Stimulated activated CD4-positive, alpha-beta T cell treated with anti-CD3 and anti-CD28 coated beads, TNF-alpha, amount 100 ng/mL, for 24 hours (primary cell): ENCODE measurements at places on chromosomes 7 and 10.
A peak's percentile ranks its signal among the peaks of the same experiment; 100 is the strongest.

- DNase-seq, result no peak
These were observed 23.9 kb upstream of the CDK13 start for GRCh38 chr7:39926111-39926510.

- no peak for DNase-seq
These were observed 34.2 kb downstream of the CYP17A1 start for GRCh38 chr10:102802920-102803534.

GRCh38 chr10:92219559-92219958, 71.3 kb downstream of the CPEB3 start:
- no peak for DNase-seq

DNA sequence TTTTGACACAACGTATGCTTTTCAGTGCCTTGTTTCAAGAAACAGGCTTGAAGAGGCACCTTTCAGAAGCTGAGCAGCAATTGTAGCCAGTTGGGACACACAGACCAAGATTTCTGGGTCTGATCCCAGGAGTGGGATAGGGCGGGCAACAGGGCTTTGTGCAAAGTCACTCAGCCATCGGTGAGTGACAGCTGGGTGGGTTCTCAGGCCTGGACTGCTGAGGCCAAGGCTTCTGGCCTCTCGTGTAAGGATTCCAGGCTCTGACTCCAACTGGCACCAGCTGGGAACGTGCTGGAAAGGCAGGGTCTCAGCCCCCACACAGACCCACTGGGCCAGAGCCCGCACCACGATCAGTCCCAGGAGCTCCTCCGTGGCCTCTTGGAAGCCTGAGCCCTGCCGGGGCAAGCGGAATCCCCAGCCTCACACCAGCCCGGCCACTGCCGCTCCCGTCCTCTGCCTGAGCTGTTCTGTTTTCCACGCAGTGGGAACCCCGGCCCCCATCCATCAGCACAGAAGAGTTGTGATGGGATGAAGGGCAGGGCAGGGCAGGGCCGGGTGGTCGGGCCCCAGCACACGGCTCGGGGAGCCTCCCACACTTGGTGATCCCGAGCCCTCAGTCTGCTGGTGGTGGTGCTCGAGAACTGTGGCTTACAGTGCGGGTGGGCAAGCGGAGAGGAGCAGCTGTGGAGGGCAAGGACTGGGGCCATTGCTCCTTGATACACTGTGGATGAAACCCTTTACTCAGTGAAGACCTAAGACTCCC, 46.8 kb downstream of the VIPR2 start:
- no peak for DNase-seq

DNA sequence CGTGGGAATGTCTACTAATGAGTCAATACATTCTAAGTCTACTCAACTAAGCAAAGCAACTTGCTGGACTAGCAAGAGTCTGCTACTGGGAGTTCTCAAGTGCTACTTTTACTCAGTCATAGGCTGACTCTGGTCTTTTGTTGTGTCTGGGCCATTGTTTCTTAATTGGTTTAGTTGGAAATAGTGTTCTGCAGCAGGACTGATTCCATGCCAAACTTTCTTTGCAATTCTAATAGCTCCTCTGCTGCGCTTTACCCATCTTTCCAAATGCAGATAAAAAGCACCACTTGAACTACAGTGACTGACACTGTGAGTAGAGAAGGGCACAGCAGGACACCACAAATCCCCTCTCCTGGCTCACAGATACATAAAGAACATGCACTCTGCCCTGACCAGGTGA, 125.7 kb downstream of the CD36 start:
- DNase-seq, result no peak

GRCh38 chr10:17460756-17461155, 6.4 kb upstream of the ST8SIA6 start:
- no peak for DNase-seq

GRCh38 chr7:123367484-123368122, 166.8 kb downstream of the IQUB start:
- no peak for DNase-seq

- DNase-seq, result no peak
These were observed 28.4 kb upstream of the RET start for GRCh38 chr10:43048301-43049051.

DNA sequence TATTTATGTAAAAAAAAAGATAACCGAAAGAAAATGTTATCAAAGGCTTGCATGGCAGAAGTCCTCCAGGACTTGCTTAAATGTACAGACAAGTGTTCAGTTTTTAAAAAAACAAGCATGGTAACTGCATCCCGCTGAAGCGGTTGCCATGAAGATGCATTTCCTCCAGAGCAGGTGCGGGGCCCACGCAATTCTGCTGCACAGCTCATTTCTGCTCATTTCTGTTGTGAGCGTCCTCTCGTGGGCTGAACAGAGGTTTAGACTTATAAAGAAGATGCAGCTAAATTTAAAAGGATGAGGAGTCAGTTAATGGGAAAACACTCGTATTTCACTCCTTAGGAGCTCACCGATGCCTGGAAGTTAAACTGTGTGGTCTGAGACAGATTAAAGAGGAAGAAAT, 247.6 kb downstream of the DNAJB6 start:
- DNase-seq, result no peak

DNA sequence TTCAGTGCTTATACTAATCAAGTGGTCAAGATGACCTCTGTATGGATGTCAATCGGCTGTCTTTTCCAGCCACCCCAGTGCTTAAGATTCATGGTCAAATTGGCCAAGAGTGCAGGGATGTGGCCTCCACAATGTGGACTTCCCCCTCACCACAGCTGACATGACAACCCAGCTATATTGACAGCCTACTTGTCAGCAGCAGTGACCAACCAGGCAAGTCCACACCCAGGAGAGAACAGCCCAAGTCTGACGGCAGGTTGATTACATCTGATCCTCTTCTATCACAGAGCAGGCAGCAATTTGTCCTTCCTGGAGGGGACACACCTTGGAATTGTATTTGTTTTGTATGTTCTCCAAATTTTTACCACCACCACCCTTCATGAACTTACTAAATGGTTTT, 8.2 kb upstream of the ERVW-1 start:
- no peak for DNase-seq

DNA sequence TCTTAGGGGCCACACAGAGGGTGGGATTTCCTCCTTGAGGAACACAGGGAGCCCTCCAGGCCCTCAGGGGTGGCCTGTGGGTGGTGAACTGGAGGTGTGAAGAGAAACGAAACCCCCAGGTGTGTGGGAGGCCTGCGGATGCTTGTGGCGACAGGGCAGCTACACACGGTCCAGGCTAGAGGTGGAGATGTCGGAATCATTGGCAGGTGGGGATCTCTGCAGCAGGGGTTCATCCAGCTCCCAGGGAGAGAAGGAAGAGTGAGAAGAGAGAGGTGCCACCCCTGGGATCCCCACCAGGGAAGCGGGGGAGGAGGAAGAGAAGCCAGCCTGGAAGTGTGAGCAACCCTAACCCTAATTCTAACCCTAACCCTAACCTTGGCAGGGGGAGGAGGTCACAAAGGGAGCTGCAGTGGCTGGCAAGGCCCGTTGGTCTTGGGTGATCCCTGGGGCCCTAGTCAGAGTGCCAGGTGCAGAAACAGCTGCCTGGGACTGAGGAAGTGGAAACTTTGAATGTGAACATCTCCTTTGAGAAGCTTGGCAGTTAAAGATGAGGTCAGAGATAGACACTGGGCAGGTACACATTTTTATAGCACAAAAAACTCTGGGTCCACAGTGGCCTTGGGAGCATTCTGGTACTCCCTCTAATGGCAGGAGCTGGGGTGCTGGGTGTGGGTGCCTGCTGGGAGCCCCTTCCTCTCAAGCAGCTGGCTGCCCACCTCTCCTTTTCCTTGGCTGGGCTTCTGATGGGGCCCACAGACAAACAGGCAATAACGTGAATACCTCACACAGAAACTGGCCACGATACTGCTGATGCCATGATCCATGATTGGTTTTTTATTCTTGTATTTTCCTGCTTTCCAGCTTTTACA, 6.8 kb upstream of the AEBP1 start:
- no peak for DNase-seq

- no peak for DNase-seq
These were observed 97.7 kb upstream of the FEZF1 start for GRCh38 chr7:122402235-122402634.

GRCh38 chr7:79923953-79924352, 210.7 kb upstream of the GNAI1 start:
- no peak for DNase-seq

DNA sequence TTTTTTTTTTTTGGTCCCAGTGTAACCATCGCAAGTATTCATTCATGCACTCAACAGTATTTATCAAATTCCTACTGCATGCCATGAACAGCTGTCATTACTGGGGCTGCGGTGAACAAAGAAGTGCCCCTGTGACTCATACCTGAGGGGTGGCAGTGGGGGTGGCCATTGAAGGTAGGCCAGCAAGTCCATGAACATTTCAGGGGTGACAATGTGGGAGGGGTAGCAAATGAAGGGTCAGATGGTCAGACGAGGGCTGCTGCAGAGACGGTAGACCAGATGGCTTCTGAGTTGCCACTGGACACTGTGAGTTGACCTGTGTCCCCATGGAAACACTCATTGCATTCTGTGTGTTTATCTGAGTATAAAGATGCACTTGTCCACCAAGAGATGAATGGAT, 92.5 kb upstream of the PITRM1 start:
- no peak for DNase-seq

- no peak for DNase-seq
These were observed 310.8 kb downstream of the TCERG1L start for GRCh38 chr10:131000743-131001142.

- DNase-seq, result no peak
These were observed 362.7 kb downstream of the GLRX3 start for GRCh38 chr10:130498934-130499333.

DNA sequence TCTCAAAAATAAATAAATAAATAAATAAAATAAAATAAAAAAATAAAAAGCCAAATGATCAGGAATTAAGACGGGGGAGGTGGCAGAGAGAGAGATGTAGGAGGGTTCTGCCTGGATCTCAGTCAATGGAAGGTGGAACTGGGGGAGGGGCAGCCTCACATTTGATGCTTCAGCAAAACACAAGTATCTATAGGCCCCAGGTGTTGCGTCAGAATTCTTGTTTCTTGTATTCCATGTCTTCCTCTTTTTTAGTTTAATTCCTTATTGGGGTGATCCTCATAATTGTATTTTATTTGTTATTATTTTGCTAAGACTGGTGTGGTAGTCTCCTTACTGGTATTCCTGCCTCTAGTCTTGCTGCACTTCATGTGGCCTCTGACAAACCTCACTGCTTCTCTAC, 41.4 kb upstream of the SMARCD3 start:
- no peak for DNase-seq

DNA sequence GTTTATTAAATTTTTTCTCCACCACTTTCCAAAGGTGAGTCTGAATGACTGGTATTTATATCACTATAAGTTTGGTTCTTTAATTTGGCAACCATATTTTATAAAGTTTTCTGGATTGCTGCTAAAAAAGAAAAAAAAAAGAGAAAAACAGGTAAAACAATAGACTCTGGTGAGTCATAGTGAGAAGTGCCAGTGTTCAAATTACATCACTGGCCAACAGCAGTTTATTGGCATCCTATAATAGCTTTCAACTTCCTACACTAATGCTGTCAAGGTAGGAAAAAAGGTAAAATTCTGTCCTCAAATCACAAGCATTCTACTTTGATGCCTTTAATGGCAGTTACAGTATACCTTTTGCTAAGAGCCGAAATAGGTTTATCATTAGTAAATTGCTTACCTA, 808.8 kb downstream of the GRM8 start:
- no peak for DNase-seq

DNA sequence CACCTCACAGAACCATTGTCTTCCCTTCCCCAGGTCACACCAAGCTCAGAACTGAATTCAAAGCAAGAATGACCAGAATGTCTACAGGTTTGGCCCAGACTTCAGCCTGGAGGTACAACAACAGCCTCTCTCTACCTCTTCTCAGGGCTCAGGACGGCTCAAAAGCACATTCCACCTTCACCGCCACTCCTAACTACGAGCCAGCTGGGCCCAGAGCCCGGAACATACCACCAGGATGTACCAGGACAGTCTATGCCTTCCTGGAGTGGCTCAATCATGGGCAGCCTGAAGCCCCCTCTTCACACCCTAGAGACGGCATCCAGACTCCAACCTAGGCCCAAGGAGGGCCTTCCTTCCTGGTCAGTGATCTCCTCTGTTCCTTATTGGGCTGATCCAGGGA, 41.6 kb downstream of the ANXA8 start:
- DNase-seq, result no peak

DNA sequence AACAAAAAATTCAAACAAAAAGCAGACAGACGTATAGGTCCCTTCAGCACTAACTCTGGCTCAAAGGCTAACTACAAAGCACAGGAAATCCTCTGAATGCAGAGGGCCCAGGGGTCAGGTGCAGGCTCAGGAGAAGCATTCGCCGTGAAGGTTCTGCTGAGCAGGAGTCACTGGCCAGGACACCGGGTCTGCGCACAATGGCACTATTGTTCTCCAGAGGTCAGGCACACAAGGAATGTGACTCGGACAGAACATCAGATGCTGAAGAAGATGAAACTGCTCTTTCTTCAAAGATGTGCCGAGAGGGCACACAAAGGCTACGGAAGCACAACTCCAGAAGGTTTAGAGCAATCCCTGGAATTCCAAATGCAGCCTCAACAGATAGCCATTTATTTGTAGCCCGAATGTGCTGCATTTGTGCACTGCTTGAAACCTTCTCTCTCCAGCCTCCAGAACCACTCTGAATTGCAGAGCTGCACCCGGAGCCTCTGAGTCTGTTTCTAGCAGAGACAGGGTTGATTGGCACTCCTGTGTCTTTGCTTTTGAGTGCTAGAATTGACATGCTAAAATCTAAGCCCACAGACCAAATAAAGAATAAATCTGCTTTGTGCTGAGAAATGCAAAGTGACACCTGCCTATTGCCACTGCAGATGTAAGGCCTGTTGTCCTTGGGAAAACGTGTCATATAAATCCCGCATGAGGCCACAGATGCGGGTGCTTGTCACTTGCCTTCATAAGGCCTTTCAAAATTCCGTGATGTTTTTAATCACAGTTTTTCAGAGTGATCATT, 85.4 kb upstream of the AFAP1L2 start:
- no peak for DNase-seq

GRCh38 chr7:101399759-101400158, 37.1 kb downstream of the COL26A1 start:
- DNase-seq, result no peak

DNA sequence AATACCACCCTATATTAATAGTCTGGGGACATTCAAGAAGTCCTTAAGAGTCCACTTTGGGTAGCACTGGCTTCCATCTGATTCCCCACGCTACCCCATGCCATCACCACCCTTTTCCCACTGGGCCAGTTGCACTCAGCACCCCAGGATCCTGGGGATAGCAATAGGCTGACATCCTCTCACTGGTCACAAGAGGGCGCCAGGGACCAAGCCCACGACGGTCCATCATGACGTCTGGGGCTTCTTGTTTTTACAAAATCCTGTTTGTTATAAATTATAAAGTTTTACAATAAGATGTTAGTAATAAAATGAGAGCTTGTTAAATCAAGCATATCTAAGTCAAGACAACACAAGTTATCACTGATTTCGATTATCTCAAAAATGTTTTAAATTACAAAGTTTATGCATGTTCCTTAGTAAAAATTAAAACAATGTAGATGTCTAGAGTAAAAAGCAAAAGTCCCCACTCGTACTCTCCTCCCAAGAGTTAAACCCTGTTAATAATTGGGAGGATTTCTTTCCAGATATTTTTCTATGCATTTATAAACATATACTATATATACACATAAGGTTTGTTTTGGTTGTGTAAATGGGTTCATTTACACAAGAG, 15.4 kb downstream of the GPNMB start:
- DNase-seq, result peak; percentile 18

- DNase-seq, result no peak
These were observed 51.7 kb downstream of the SGMS1 start for GRCh38 chr10:50572017-50572491.

GRCh38 chr10:6067457-6067856, 5.3 kb upstream of the IL2RA start:
- no peak for DNase-seq
